GM23248 (cell line): ENCODE measurements at places on chromosomes 1 and 21. TPM values are rescaled to one million over a fixed set of nuclear protein-coding genes. Genes with fewer than 3 reads are reported as not detected.

Gene GOLT1A
- polyA plus RNA-seq = not detected in 2 replicates

- DNase-seq = no peak
Observed at GRCh38 chr1:68270951-68271350, 38.6 kb upstream of the WLS start.

DNA sequence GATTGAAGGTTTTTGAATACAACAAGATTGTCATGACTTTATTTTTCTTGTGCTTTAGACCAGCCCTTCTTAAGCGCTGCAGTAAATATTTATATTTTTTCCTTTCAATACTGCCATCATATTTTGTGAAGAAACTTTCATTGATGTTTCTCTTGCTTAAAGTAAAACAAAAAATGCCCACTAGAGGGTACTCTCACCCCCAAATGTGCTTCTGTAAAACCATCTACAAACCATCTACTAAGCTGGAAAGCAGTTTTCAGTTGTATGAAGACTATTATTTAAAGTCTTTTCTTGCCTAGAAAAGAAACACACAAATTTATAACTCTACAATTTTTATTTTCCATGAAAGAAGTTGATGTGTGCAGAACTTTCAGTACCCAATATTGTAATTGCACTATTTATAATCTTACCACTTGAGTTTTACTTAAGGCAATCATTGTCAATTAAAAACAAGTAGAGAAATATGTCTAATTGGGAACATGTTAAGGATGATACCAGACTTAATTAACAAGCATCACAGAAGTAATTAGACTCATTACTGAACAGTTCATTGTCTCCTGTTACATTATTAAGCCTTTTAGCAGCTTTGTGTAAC, 10.7 kb downstream of the LEPR start:
- DNase-seq = peak; percentile 70

- no peak for DNase-seq
Observed at GRCh38 chr1:204342310-204342709, 17.4 kb downstream of the PLEKHA6 start.

Gene CDA
- 9.6 and 9.9 TPM in 2 replicates for polyA plus RNA-seq

GRCh38 chr1:231161667-231162296, at the start of gene TRIM67:
TSS of gene TRIM67 (plus strand) at chr1:231162058. CDS start at chr1:231162970, 912 bp downstream.
- DNase-seq = no peak

DNA sequence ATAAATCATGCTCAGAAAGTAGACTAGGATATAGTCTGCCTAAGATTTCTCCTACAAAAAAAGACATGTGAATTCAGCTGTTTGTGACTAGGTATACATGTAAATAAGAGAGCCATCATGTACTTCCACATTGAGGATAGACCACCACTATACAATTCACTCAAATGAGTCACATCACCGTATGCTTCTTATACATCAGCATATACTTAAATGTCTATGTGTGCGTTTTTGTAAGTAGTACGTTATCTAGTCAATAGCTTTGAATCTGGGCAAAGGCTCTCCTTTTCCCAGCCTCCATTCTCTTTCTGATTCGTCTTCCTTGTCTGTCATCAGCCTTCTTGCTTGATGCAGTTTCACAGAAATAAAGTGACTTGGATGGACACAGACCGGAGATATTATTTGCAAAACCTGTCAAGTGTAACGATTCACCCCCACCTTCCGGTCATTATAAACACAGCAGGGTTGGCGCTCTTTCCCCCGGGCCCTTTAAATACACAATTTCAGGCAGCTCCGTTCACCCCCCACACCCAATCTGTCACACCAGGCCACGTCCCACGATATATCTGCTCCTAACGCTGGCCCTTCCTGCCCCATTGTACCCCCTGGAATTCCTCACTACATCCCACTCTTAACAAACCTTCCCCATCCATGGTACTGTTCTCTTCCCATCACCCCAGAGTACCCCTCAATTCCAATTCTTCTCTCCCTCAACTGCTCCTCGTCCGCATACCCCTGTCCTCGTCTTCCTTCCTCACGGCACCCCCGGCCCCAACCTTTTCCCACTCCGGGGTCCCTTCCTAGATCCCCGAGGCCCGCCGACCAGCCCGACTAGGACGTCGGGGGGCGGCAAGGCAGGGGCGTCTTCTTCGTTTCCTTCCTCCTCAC, 636 bp downstream of the VAMP4 start:
- peak; percentile 69 for DNase-seq

DNA sequence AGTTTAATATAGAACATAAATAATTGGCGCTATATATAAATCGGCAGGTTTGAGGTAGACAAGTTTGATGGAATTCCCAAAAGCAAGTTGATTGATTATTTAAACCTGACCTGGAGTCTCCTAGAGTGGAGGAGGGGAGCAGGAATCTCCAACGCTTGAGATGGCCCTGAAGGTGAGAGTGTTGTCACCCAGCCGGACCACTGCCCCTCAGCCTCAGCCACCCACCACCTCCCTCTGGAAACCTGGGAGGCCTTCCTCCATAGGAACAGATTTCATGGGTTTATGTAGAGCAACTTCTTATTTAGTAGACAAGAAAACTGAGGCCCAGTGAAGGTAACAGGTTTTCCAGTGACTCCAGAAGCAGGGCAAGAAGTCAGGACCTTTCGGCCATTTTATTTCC, 389.5 kb downstream of the KIF26B start:
- no peak for DNase-seq

Gene HSD3B1
- polyA plus RNA-seq = not detected in 2 replicates

Gene C8A
- not detected in 2 replicates for polyA plus RNA-seq

DNA sequence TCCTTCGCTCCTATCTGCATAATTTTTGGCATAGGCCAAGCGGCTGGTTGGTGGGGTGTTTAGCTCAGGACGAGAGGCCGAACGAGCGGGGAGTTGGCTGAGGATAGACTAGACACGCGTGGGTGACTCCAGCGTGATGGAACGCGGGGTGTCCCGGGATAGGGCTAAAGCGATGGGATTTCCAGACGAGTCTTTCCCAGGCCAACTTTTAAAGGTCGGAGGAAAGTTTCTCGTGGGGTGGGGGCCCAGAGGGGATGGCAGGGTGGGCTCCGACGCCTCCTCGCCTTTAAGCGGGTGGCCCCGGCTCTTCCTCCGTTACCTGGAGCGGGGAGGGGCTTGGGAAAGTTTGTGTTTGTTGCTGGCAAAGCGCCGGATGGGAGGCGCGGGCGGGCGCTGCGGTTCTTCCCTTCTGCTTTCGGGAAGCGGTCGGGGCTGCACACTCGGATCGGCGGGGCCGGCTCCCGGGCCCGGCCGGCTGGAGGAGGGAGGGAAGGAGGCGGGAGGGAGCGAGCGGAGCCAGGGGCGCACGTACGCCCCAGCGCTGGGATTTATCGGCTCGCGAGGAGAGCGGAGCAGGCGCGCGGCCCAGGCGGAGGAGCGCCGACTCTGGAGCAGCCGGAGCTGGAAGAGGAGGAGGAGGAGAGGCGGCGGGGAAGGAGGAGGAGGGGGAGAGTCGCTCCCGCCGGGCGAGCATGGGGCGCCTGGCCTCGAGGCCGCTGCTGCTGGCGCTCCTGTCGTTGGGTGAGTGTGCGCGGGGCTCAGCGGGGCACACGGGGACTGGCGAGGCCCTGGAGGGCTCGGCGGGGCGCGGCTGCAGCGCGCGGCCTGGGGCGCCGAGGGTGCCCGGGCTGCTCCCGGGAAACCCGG, at the start of gene PTGFRN:
TSS of gene PTGFRN (plus strand) at position 405 of the 867 bp plus-strand sequence. CDS start at position 693, 288 bp downstream.
- peak; percentile 78 for DNase-seq

- DNase-seq = peak; percentile 81
Observed at GRCh38 chr1:7752512-7753417, 18.3 kb upstream of the VAMP3 start.

DNA sequence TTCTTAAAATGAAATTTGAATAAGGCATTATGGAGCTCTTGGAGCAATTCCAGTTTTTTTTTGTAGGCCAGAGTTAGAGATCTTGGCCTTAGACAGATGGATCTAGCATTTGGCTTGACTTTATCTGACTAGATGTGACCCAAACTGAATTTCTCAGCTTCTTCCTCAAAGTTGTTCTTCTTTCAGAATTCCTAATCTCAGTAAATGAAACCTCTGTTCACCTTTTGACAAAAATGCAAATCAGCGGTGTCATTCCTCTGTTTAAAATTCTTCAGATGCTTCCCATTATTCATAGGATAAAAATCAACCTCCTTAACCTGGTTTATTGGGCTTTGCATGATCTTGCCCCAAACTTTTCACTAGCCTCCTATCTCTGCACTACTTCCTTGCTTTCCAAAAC, 177.6 kb downstream of the RASAL2 start:
- no peak for DNase-seq

Gene TARDBP
- polyA plus RNA-seq = 128 TPM in 2 replicates

Gene CD1D
- 0.11 TPM in 1 of 2 replicates, not detected in the other for polyA plus RNA-seq

- no peak for DNase-seq
Observed at GRCh38 chr1:223245983-223246382, 102.9 kb upstream of the TLR5 start.

Gene HAO2
- polyA plus RNA-seq = not detected in 2 replicates

- DNase-seq = peak; percentile 74
Observed at GRCh38 chr1:201637282-201638079, 98.6 kb downstream of the NAV1 start.

Gene SLC35A3
- 30.7 and 31.1 TPM in 2 replicates for polyA plus RNA-seq

- no peak for DNase-seq
Observed at GRCh38 chr1:68919075-68919474, 422.2 kb upstream of the DEPDC1 start.

Gene AGBL4
- not detected in 2 replicates for polyA plus RNA-seq

DNA sequence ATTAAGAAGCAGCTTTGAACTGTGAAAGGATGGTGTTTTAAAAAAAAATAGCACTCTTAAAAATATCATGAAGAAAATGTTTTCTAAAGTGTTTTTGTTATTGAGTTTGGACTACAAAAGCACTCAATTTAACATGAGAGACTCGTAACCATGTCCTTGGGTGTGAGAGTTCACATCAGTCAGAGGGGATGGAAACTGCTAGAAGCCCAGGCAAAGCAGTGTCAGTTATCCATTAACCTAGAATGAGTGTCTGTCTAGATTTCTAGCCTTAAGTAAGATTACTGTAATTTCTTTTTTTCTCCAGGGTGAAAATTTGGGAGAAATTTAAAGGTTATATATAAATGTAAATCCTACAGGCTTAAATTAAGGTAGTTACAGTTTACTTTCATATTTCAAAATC, 31.7 kb downstream of the SLC5A9 start:
- no peak for DNase-seq
